ENCODE measurements at places on chromosomes 7 and 10. TPM values are rescaled to one million over a fixed set of nuclear protein-coding genes. Genes with fewer than 3 reads are reported as not detected.

DNA sequence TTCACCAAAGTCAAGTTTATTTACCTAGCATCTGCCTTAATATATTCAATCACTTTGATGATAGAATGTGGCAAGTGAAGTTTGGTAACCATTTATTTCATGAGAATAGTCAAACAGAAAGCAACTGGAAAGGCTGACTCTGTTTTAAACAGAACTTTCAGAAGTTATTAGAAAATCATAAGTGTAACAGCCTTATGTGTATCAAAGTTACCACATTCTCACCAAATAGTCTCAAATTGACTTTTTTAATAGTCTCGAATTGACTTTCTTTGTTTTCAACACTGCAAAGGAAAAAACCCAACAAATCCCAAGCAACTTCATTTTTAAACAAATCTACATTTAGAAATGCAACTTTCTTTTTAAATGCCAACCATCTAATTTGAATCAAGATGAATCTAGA, 29.5 kb downstream of the NAMPT start:
- H3K27ac ChIP-seq: no peak overlapping the region
- H3K4me1 ChIP-seq: no peaks in the 10 kb centered on the region
- H3K27me3 ChIP-seq: no peaks in the 10 kb centered on the region
- DNase-seq: no peak

DNA sequence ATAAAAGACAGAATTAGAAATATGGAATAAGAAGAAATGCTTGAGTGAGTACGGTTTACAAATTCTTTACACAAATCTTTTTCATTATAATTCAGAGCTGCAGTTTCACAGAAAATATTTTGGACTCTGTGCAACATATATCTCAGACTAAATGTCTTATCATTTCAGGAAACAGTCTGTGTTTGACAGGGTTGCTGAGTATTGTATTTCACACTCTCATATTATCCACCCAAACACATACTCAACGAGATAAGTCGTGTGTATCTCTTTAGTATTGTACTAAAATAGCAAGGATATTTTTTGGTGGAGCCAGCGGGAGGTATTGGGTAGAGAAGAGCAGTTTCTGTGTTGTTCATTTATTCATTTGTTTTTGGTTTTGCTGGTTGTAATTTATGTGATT, 39.0 kb upstream of the SLC39A12 start:
- no peaks in the 10 kb centered on the region for H3K27me3 ChIP-seq
- DNase-seq: no peak
- H3K36me3 ChIP-seq: no peaks in the 10 kb centered on the region

DNA sequence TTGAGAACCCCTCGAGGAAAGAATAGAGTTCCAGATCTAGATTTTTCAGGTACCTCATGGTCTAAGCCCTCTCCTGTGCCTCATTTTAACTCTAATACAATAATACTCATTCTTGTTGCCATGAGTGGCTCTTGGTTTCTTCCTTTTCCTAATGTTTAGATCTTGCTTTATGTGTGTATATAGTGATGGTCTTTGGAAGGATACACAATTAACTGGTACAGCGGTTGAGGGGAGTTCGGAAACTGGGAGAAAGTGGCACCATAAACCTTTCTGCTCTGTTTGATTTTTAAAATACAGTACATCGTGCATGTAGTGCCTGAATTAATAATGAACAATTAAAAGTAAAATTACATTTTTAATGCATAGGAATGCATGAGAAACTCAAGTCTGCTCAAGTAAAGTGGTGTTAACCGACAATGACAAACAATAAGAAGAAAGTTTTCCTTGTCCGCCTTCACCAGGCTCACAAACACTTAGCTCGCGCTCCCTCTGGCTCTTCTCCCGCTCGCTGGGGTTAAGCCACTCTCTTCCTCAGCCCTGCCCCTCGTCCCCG, 386 bp upstream of the EIF4EBP2 start:
- H3K4me1 ChIP-seq: no peaks in the 10 kb centered on the region
- DNase-seq: no peak
- no peak overlapping the region for H3K4me3 ChIP-seq
- no peak overlapping the region for H3K27ac ChIP-seq

DNA sequence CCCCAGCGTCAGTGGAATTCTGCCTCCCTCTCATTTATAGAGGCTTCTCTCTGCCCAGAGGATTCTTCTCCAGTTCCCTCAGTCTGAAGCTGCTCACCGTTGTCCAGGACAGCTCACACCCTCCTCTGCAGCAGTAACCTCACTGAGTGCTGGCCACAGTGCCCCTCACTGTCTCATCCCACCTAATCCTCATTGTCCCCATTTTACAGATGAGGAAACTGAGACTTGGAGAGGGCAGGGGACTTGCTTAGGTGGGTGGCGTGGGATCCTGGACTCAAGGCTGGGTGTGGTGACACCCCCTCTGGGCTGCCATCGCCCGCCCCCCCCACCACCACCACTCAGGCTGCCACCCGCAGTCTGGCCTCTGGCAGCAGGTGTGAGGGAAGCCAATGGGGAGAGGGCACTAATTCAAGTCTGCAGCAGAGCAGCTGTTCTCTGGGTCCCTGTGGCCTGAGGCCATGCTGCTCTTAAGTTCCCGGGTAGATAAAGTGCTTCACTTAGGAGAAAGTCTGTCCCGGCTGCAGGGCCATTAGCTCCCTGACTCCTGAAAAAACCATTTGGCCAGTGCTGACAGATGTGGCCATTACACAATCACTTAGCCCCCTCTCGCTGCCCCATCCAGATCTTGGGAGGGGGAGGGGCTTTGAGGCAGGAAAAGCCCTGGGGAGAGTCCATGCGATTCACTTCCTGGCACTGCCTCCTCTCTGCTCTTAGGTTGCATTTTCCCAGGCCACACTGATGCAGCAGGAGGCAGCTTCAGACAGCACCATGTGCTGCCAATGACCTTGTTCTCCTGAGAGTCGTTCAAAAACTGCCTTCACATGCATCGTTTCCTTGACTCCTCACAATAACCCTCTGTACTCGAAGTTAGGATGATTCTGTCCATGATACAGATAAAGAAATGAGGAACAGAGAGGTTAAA, 36.3 kb downstream of the DRGX start:
- H3K4me1 ChIP-seq: no peaks in the 10 kb centered on the region
- no peaks in the 10 kb centered on the region for H3K27me3 ChIP-seq

- H3K27ac ChIP-seq: no peak overlapping the region
- no peaks in the 10 kb centered on the region for H3K4me1 ChIP-seq
- DNase-seq: no peak
- peaks cover 4% of the 10 kb centered on the region for H3K27me3 ChIP-seq
- H3K4me3 ChIP-seq: no peak overlapping the region
- H3K36me3 ChIP-seq: no peaks in the 10 kb centered on the region
Measured at GRCh38 chr10:96305019-96305418, 785 bp downstream of the DNTT start.

- H3K36me3 ChIP-seq: no peaks in the 10 kb centered on the region
- H3K4me1 ChIP-seq: peaks cover 6% of the 10 kb centered on the region
- no peak for DNase-seq
- no peak overlapping the region for H3K27ac ChIP-seq
Measured at GRCh38 chr7:134520130-134520529, 7.2 kb upstream of the AKR1B10 start.

DNA sequence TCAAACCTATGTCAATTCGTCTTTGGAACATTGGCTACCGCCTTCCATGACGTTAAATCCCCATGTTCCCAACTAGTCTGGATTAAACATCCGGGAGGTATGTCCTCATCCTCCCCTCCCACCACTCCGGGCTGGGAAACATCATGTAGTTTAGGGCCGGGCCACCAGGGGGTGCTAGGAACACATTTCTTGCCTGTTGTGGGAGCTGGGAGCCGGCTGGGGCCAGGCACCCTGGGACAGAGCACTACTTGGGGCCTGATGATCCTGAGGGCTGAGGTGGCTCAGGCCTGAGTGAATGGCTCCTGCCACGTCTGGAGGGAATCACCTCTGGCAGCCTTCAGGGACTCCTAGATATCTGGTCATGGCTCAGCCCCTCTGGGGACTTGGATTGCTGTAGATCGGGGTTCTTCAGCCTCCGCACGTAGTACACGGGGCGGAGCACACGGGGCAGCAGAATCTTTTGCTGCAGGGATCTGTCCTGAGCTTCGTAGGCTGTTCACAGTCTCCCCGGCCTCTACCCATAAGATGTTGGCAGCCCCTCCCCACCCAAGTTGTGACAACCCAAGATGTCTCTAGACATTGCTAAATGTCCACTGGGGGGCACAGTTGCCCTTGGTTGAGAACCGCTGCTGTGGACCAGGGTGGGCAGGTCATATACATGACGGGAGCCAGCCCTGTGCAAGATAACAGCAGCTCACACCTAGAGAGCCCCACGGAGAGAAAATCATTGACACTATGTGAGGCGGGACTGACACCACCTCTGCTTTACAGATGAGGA, 141.2 kb upstream of the ZNF716 start:
- no peak for DNase-seq
- no peak overlapping the region for H3K4me3 ChIP-seq
- no peaks in the 10 kb centered on the region for H3K4me1 ChIP-seq
- no peak overlapping the region for H3K27ac ChIP-seq
- H3K27me3 ChIP-seq: no peaks in the 10 kb centered on the region
- H3K36me3 ChIP-seq: no peaks in the 10 kb centered on the region

DNA sequence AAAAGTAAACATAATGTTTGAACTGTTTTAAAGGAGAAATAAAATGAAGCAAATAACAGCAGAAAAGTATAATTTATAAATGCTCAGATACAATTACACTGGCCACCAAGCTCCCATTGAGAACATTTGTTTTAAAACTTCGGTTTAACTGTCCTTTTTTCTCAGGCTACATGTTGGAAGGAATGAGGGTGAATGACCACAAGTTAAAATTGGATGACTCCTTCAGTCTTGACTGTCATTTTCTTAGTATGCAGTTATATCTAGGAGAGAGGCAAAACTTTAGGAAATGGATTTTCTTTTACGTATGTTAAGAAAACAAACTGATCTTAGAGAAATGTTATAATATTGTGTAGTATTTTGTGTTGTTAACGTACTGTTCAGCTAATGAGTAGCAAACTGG, 5.0 kb downstream of the TRIM24 start:
- H3K4me3 ChIP-seq: no peak overlapping the region
- no peak overlapping the region for H3K27ac ChIP-seq
- H3K27me3 ChIP-seq: no peaks in the 10 kb centered on the region
- H3K36me3 ChIP-seq: no peaks in the 10 kb centered on the region
- no peak for DNase-seq

IFT22 gene
- 16.5 TPM for total RNA-seq

NEUROG3 gene
- total RNA-seq: not detected

ANKIB1 gene
- total RNA-seq: 75.1 TPM

DOCK4 gene
- total RNA-seq: 94.3 TPM

MRC1 gene
- 58.3 TPM for total RNA-seq
